ENCODE measurements at places on chromosomes 12 and 14. TPM values are rescaled to one million over a fixed set of nuclear protein-coding genes. Genes with fewer than 3 reads are reported as not detected.
A peak's percentile ranks its signal among the peaks of the same experiment; 100 is the strongest.

DNA sequence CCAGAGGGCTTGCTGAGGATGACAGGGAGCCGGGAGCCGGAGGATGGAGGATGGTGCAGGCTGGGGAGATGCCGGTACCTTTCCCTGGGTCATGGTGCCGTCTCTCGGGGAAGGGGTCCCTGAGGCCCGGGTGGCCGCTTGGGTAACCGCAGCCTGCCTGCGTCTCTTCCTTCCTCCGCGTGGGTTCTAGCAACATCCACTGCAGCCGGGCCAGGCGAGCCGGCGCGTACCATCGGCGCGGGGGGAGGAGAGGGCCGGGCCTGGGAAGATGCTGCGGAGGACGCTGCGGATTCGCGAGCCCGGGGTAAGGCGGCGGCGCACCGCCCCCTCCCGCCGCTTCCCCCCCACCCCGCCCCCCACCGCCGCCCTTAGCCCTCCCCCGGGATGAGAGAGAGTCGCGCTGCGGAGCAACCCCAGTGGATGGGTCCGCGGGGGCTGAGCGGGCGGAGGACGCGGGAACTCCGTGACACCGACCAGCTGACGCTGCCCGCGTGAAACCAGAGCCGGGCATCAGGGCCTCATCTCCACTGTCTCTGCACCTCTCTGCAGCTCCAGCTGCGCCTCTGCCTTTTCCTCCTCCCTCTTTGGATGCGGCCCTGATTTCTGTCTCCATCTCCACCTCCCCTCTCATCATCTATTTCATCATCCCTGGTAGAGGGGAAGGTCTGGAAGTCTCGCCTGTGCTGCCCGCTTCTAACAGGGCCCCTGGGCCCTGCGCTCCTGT is at the start of gene FAIM2:
Gene FAIM2, minus strand, starts transcription at position 201 of the 724 bp plus-strand sequence. Its CDS starts 108 bp downstream, at position 93.
- DNase-seq = no peak

GRCh38 chr14:36582874-36583241 is 444 bp upstream of the NKX2-8 start:
- no peak for DNase-seq

DNA sequence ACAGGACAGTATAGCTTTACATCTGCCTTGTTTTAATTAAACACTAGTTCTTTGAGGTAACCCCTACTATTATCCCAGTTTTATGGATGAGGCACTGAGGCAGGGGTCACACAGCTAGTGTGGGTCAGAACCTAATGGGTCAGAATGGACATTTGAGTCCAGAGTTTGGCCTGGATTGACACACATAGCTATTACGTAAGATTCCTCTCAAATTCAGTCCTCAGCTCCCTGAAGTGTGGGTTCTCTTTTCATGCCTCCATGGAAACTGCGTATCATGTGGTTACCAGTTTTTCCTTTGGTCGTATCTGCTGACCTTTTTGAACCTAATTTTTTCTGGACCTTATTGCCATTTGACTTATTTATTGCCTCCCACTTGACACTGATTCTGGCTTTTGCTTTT is 40.4 kb downstream of the PSEN1 start:
- DNase-seq = no peak

TPH2 gene
- not detected for polyA plus RNA-seq

GRCh38 chr14:68512088-68512487 is 280.8 kb downstream of the ZFP36L1 start:
- DNase-seq = no peak

DNA sequence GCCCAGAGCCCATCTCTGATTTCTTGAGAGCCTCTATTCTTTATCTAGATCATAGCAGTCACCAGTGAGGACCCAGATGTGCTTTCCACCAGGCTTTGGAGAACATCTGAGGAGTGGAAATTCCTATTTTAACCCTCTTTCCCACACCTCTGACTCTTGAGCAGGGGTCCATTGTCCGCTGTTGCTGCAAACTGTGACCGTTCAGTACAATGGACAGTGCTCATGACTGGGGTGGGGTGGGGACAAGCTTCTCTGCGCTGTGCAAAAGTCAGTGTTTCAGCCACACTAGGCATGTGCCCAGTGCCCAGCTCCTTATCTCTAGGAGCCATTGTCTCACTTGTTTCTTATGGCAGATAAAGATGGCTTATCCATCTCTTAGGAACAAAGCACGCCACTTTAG is 16.9 kb upstream of the KRT7 start:
- DNase-seq = no peak

- no peak for DNase-seq
Observed at GRCh38 chr12:89781946-89782550, 73.4 kb upstream of the ATP2B1 start.

GRCh38 chr14:24255931-24256711 is 6.9 kb downstream of the TGM1 start:
- DNase-seq = no peak

- no peak for DNase-seq
Observed at GRCh38 chr12:109016978-109017377, 3.9 kb downstream of the SVOP start.

DNA sequence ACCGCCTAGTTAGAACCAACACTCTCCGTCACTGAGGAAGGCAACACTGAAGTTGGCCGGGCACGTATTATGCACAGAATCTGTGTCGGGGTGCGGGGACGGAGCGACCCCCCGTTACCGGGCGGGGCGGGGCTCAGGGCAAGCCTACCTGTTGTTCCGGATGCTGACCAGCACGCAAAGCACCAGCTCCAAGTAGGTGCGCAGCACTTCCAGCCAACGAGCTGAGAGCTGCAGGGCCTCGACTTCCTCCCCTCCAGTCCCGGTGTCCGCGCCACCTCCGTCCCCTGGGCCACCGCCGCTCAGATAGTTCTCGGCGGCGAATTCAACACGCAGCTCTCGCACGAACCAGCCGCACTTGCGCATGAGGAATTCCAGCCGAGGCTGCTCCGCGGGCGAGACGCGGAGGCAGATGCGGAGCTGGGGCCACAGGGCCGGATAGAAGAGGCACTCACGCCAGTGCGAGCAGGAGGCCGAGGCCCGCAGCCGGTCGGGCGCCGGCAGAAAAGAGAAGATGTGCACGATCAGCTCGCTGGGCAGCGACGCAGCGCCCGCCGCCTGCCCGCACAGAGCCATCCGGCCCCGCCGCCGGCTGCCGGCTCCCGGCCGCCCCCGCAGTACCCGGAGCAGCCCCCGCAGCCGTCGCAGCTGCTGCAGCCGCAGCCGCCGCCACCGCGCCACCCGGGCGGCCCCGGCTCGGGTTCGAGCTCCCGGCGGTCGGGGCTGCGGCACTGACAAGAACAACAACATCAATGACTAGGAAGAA is 636 bp downstream of the FBXO33 start:
- no peak for DNase-seq

GRCh38 chr14:76581592-76581991 is 179.7 kb upstream of the VASH1 start:
- peak; percentile 18 for DNase-seq

PLD4 gene
- polyA plus RNA-seq = 0.02 TPM

DNA sequence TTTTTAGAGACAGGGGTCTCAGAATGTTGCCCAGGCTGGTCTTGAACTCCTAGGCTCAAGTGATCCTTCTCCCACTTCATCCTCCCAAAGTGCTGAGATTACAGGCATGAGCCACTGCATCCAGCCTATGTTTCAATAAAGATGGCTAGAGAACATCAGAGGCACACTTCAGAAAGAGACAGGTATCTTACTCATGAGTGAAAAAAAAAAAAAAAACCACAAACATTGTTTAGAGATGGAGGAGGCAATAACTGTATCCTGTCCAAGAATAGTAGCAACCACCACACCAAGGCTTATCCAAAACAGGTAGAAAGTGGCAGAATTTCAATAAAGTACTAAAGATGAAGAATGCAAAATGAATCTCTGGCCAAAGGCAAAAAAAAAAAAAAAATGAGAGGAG is 30.3 kb downstream of the EEA1 start:
- DNase-seq = peak; percentile 18

DNA sequence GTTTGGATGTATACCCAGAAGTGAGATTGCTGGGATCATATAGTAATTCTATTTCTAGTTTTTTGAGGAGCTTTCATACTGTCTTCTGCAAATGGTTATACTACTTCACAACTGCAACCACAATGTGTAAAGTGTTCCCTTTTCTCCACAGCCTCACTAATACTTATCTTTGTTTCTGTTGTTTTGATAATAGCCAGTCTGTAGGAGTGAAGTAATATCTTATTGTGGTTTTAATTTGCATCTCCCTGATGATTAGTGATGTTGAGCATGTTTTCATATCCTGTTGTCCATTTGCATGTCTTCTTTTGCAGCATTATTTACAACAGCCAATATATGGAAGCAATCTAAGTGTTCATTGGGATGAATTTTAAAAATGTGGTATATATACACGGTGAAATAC is 29.9 kb downstream of the GABARAPL1 start:
- DNase-seq = no peak

SLC7A8 gene
- 52.7 TPM for polyA plus RNA-seq

KLHL33 gene
- not detected for polyA plus RNA-seq

DNA sequence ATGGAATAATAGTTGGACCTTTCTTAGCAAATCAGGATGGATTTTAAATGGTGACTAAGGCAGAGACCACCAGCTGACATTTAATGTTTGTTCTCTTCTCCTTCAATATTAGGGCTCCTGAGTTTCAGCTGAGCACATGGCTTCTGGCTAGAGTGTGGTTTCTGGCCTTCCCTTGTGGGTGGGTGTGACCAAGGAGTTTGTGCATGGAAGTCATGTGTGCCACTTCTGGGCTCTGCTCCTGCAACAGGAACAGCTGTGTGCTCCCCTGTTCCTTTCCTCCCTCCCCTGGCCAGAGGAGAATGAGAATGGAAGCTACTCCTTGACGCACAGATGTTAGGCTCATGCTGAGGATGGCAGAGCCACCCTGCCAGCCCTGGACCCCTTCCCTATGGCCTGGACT is 44.2 kb downstream of the CCDC175 start:
- DNase-seq = no peak

DNA sequence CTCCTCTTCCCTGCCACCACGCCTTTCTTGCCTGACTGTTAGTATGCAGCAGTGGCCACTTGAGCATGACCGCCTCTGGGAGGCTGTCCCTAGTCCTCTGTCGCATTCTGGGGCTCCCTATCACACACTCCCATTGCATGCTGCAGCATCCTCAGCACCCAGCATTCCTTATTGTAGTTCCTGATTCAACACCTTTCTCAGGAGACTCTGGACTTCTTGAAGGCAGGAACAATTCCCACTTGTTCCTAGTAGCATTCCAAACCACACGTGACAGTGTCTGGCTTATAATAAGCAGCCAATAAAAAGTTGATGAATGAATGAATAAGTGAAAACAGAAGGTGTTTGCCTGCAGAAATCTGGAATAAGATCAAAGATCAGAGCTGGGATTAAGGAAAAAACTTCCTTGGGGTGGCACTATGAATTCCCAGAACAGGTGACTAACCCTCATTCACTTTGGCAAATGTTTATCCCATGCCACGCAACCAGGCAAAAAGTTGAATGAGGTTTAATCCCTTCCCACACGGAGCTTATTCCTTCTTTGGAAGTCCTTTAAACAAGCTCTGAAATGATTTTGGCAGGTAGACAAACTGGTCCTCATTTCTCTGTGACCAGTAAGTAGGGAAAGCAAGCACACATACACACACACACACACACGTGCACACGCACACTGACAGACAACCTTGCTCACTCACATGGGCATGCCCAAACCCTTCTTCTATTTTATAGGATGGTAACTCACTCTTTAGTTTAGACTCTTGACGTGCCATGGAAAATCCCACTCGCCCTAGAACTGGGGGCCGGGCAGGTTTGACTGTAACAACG is 26.5 kb downstream of the NTF3 start:
- DNase-seq = peak; percentile 37

MYF6 gene
- not detected for polyA plus RNA-seq
